ENCODE measurements at places on chromosomes 5 and 9. TPM values are rescaled to one million over a fixed set of nuclear protein-coding genes. Genes with fewer than 3 reads are reported as not detected.

Gene VLDLR
- 40.8 TPM for total RNA-seq

DNA sequence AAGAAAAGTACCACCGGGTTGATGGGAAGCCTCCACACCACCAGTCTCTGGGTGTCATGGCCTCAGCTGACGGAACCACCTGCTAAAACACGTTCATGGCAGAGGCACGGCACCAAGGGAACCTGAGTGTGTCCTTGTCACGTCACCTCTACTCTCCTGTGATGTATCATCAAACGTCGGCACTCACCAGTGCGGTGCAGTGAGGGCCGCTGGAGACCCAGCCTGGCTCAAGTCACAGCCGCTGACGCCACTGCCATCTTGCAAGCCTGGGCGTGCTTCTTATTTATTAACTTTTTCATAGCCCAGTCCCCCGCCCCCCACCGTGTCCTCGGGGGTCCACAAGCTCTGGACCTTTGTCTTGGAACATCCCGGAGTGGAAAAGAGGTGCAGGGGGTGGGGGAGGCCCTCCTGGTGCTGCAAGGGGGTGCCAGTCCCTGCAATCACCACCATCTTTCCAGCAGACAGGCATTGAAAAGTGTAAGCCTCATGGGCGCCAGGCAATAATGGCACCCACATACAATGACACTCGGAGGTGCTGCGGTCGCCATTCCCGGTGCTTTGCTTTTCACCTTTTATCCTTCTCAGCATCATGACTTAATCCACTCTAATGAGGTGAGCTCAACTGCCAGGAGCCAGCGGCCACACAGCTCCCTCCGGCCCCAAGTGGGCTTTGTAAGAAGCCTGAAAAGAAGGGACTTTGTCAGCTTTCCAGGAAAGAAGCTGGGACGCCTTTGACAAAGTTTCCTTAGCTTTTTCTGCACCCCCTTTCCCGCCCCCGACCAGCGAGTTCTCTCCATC lies 202.3 kb upstream of the IRX1 start:
- no peak for DNase-seq

Gene TAF1L
- 0.02 TPM for total RNA-seq

DNA sequence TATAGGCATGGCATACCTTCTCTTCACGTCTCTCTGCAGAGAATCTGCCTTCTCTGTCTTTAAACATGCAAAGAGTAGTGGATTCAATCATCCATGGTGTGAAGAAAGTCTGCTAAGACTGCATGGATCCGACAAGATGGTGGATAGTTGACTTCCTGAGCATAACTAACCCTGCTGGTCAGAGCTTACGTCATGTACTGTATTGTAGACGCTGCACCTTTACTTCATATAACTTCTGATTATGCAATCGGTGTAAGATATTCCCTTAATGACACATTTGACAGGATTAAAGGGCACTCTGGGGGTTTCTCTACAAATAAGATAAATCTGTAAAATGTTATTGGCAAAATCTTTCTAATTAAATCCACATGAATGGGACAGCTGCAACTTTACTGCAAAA lies 240.3 kb upstream of the NREP start:
- no peak for DNase-seq

Gene SLCO6A1
- total RNA-seq: 0.42 TPM

DNA sequence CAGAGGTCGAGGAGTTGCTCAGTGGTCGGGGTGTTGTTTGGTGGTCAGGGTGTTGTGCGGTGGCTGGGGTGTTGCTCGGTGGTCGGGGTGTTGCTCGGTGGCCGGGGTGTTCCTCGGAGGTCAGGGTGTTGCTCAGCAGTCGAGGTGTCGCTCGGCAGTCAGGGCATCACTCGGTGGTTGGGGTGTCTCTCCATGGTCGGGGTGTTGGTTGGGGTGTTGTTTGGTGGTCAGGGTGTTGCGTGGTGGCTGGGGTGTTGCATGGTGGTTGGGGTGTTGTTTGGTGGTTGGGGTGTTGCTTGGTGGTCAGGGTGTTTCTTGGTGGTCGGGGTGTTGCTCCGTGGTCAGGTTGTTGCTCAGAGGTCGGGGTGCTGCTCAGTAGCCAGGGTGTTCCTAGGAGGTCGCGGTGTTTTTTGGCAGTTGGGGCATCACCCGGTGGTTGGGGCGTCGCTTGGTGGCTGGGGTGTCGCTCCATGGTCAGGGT lies 11.0 kb upstream of the GPSM1 start:
- no peak for DNase-seq

DNA sequence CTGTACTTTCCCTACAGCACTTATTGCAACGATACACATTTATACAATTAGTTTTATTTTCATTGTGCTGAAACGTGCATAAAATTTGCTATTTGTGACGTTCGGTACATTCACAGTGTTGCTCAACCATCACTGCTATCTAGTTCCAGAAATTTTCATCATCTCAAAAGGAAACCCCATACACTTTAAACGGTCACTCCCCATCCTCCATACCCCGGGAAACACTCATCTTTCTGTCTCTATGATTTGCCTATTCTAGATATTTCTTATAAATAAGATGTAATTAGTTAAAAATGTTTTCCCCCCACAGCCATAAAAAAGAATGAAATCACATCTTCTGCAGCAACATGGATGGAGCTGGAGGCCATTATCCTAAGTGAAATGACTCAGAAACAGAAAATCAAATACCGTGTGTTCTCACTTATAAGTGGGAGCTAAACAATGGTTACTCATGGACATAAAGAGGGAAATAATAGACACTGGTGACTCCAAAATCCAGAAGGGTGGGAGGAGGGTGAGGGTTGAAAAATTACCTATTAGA lies 40.2 kb upstream of the TEX48 start:
- no peak for DNase-seq

GRCh38 chr5:80600943-80601693 lies 31.0 kb upstream of the ANKRD34B start:
- DNase-seq: no peak

GRCh38 chr9:19781240-19781639 lies 7.6 kb downstream of the SLC24A2 start:
- DNase-seq: no peak

Gene SERF1B
- 60.4 TPM for total RNA-seq

Gene NR4A3
- total RNA-seq: 0.46 TPM

DNA sequence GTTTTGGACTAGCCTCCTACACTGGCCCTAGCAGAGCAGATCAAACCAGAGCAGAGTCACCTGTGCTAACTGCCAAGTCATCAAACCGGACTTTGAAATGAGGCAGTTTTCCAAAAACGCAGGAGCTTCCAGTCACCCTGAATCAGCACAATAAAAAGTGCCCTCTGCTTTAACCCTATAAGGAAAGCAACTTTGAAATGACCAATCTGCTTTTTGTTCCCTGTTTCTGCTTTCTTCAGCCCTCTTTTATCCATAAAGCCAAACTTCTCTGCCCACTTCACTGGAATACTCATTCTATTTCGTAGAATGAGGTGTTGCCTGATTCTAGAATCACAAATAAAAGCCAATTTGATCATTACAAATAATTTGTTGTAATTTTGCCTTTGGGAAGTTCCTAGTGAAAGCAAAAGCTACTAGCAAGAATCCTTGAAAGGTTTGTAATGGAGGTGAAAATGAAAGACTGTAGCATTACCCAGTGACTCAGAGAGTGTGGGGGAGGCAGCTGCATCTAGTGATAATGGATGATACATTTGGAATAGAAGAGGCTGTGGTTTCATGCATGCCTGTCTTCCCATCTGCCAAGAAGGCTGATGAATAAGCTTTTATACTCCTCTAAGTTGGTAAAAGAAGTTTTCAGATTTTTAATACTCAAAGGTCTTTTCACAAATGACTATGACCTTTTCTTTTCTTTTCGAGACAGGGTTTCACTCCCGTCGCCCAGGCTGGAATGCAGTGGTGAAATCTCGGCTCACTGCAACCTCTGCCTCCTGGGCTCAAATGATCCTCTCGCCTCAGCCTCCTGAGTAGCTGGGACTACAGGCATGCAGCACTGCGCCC lies 14.9 kb downstream of the SPAAR start:
- DNase-seq: no peak

DNA sequence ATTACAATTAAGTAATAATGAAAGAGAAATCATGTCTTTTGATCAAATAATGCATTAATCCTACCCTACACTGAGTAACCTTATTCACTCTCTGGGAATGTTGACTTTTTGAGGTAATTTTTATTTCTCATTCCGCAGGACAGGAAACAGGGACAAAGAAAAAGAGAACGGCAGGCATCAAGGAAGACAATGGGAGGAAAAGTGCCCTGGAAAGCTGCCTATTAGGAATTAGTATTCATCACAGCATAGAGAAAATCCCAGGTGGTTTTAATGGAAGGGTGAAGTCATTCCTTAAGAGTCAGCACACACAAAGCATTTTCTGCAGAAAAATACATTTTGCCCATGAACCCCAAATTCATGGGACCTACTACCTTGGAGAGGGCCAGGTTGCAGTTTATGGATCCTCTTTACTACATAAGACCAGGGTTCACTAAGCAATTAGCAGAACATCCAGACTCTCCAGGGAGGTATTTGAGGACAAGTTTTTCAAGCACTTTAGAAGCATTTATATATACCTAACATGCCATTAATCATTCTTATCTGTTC lies 9.4 kb downstream of the FSTL4 start:
- DNase-seq: no peak

GRCh38 chr5:90981177-90981576 lies 401.9 kb downstream of the ARRDC3 start:
- no peak for DNase-seq

Gene C9orf50
- total RNA-seq: 0.11 TPM

GRCh38 chr9:35660966-35661415 lies 2.9 kb downstream of the CCDC107 start:
- no peak for DNase-seq

All from WTC11 (cell line).